Astrocyte (in vitro differentiated cells and primary cell): ENCODE measurements at places on chromosomes 2 and 18. TPM values are rescaled to one million over a fixed set of nuclear protein-coding genes. Genes with fewer than 3 reads are reported as not detected.

DNA sequence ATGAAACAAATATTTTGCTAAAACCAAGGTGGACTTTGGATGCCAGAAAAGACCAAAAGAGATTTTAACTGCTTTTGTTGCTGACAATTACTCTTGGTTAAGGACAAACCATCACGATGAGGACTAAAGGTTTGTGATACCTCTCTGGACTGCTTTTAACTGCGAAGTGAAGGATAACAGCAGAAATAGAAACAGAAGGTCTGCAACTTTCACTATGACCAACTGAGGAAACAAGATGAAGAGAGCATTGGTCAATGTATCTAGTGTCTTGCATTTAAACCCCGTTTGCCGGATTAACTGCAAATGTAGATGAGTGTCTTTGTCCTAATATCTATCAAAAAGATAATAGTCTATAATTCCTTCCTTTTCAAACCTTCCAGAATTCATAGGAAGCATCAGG lies 541.7 kb downstream of the ERBB4 start:
- no peaks in the 10 kb centered on the region for H3K27me3 ChIP-seq
- DNase-seq, result no peak
- no peak overlapping the region for H3K4me3 ChIP-seq
- H3K36me3 ChIP-seq, result no peaks in the 10 kb centered on the region
- H3K4me1 ChIP-seq, result no peaks in the 10 kb centered on the region
- H3K27ac ChIP-seq, result no peak overlapping the region

GRCh38 chr2:231514225-231514950 lies 15.9 kb downstream of the NMUR1 start:
- DNase-seq, result peak; percentile 87
- H3K36me3 ChIP-seq, result no peaks in the 10 kb centered on the region
- peaks cover 9% of the 10 kb centered on the region for H3K4me1 ChIP-seq
- H3K4me3 ChIP-seq, result peak overlapping the region; percentile 84
- H3K27me3 ChIP-seq, result peaks cover 4% of the 10 kb centered on the region
- peak overlapping the region; percentile 93 for H3K27ac ChIP-seq

TYMS gene
- total RNA-seq, result 26.6 and 38.7 TPM in 2 replicates

DNA sequence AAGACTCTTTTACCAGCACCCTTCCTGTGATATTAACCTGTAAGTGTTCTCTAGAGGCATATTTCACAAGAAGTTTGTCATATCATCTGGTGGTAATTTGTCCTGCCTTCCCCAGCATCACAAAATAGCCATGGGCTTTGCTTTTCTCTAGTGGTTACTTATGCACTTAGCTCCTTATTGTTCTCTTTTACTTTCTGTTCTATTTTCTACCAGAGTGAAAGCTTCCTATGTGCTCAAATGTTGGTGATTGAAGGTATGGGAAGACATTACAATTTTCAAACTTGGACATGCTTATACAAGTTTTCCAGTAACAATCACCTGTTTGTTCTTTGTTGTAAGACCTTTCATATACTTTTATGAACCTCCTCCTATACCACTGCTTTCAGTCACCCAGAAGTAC lies 87.0 kb upstream of the KCNH7 start:
- no peaks in the 10 kb centered on the region for H3K36me3 ChIP-seq
- peaks cover 15% of the 10 kb centered on the region for H3K4me1 ChIP-seq
- H3K4me3 ChIP-seq, result no peak overlapping the region
- H3K27ac ChIP-seq, result peak overlapping the region; percentile 92
- DNase-seq, result no peak

MAPRE3 gene
- 27.0 and 29.0 TPM in 2 replicates for total RNA-seq

- DNase-seq, result no peak
- no peak overlapping the region for H3K27ac ChIP-seq
- no peaks in the 10 kb centered on the region for H3K27me3 ChIP-seq
- H3K36me3 ChIP-seq, result no peaks in the 10 kb centered on the region
These were observed 38.5 kb downstream of the SPRED2 start for GRCh38 chr2:65393743-65394422.

DSEL gene
- total RNA-seq, result 15.9 and 16.5 TPM in 2 replicates

GRCh38 chr2:127122361-127123027 lies 15.5 kb upstream of the BIN1 start:
- H3K4me3 ChIP-seq, result no peak overlapping the region
- no peak overlapping the region for H3K27ac ChIP-seq
- no peak for DNase-seq
- no peaks in the 10 kb centered on the region for H3K27me3 ChIP-seq
- H3K4me1 ChIP-seq, result no peaks in the 10 kb centered on the region

GRCh38 chr2:225090746-225091145 lies 48.5 kb upstream of the DOCK10 start:
- peak overlapping the region; percentile 80 for H3K27ac ChIP-seq
- DNase-seq, result peak; percentile 70
- H3K4me3 ChIP-seq, result no peak overlapping the region
- H3K4me1 ChIP-seq, result peaks cover 12% of the 10 kb centered on the region

DNA sequence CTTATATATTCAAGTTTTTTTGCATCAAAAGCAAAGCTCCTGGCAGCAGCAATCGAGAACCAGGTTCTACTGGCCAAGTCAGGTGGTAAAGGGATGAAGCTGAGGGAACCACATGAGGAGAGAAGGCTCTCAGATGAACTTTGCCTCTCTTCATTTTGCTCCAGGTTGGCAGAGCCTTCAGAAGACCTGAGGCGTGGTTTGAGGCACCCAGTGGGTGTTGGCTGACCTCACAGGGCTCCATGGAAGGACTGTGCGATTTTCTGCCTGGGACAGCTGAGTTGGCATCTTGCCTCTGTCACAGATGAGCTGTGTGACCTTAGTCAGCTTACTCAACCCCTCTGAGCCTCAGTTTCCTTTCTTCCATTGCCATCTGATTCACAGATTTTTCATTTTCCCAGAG lies 89.0 kb downstream of the INSIG2 start:
- H3K36me3 ChIP-seq, result no peaks in the 10 kb centered on the region
- no peak overlapping the region for H3K27ac ChIP-seq
- H3K4me3 ChIP-seq, result no peak overlapping the region
- H3K4me1 ChIP-seq, result no peaks in the 10 kb centered on the region
- H3K27me3 ChIP-seq, result peaks cover 3% of the 10 kb centered on the region

IL36G gene
- total RNA-seq, result not detected in 2 replicates

- DNase-seq, result no peak
- no peaks in the 10 kb centered on the region for H3K36me3 ChIP-seq
- H3K4me3 ChIP-seq, result no peak overlapping the region
- H3K27me3 ChIP-seq, result peaks cover 5% of the 10 kb centered on the region
- H3K4me1 ChIP-seq, result no peaks in the 10 kb centered on the region
- H3K27ac ChIP-seq, result no peak overlapping the region
These were observed 114.9 kb upstream of the ID2 start for GRCh38 chr2:8566774-8567468.

AFF3 gene
- 14.7 and 24.1 TPM in 2 replicates for total RNA-seq

DNA sequence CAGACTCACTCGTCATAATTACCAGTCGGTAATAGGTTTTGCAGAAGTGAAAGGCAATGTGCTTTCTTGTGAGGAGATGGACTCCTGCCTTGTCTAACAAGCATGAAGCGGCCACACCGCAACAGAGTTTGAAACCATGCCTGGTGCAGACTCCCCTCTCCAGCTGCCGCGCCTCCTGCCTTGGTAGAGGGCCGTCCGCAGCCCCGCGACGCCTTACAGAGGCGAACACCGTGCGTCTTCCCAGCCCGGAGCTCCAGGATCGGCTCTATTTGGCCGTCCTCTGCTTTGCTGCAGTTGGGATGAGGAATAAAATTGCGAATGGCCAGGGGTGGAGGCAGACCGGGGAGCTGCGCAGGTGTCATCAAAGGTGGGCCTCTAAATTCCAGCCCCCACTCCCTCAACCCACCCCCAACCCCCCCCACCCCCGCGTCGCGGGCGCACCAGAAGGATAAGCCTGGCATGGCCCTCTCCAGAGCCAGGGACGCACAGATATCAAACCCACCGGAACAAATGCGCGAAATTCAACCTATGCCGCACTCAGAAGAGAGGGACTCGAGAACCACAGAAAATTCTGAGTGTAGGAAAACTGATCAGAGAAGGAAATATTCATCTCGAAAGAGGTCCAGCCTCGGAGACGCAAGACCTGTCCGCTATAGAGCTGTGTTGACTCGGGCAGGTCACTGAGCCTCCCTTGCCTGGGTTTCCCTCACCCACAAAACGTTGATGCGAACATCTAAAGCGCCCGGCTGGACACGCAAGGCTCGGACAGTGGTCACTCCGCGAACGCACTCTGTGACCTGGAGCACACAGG lies 1.1 kb downstream of the TRABD2A start:
- H3K27me3 ChIP-seq, result peaks cover 30% of the 10 kb centered on the region
- DNase-seq, result no peak
- H3K36me3 ChIP-seq, result no peaks in the 10 kb centered on the region
- no peak overlapping the region for H3K27ac ChIP-seq

CYRIA gene
- 4.9 and 6.0 TPM in 2 replicates for total RNA-seq

DNA sequence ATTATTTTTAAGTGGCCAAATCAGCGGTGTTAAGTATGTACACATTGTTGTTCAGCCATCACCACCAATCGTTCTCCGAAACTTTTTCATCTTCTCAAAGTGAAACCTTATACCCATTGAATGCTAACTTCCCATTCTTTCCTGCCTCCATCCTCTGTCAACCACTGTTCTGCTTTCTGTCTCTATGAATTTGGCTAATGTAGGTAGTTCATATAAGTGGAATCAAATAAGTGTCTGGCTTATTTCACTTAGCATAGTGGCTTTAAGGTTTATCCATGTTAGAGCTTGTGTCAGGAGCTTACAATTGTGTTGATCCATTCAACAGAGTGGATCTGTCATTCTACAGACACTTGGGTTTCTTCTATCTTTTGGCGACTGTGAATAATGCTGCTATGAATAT lies 192.1 kb downstream of the WDR7 start:
- no peaks in the 10 kb centered on the region for H3K36me3 ChIP-seq
- no peak overlapping the region for H3K4me3 ChIP-seq
- no peak overlapping the region for H3K27ac ChIP-seq
- H3K27me3 ChIP-seq, result no peaks in the 10 kb centered on the region

DNA sequence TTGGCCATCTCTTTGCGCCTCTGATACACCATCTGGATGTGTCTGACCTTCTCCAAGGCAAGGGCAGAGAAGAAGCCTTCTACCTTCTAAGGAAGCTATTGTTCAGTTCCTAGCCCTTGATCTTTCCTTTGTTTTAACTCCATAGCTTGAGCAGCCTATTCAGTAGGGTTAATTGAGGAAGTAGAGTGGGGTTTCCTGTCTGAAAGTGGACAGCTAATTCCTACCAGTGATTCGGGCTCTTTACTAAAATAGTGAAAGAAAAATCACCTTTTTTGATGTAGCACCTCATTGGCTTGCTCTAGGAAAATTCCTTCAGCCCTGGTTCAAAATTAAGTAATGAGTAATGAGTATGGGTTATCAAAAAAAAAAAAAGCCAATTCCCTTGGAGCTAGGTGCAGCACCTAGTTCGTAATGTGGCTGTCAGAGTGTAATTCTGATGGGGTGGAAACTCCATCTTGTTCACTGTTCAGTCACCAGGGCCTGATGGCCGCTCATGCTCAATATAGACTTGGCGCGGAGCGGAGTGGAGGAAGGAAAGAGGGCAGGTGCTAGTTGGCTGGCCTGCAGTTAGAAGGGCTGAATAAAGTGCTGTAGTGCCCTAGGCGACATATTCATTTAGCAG lies 2.9 kb upstream of the MGAT5 start:
- no peak for DNase-seq
- no peak overlapping the region for H3K4me3 ChIP-seq
- no peaks in the 10 kb centered on the region for H3K4me1 ChIP-seq

ERMN gene
- 0.14 and 0.82 TPM in 2 replicates for total RNA-seq

GRCh38 chr2:168316073-168316440 lies 68.7 kb upstream of the STK39 start:
- H3K27me3 ChIP-seq, result no peaks in the 10 kb centered on the region
- H3K4me1 ChIP-seq, result no peaks in the 10 kb centered on the region
- no peaks in the 10 kb centered on the region for H3K36me3 ChIP-seq
- no peak overlapping the region for H3K4me3 ChIP-seq

DNA sequence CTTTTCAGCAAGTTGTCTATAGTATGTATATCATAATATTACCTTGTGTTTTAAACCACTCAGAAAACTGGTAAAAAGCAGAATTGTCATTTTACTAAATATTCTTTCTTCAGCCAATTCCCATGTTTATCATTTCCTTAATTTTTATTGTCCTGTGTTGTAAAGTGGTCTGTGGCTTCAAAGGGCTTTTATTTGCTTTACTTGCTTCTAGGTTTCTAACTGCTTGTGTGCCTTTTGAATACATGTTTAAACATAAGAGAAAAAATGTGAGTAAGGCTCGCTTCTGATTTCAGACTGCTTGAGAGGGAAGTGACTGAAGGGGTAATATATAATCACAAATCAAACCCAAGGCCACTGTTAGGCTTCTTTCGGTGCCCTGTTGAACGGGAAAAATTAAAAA lies 407.5 kb upstream of the NRP2 start:
- no peak overlapping the region for H3K4me3 ChIP-seq
- H3K27ac ChIP-seq, result no peak overlapping the region
- no peaks in the 10 kb centered on the region for H3K27me3 ChIP-seq

GRCh38 chr2:212777020-212777491 lies 238.5 kb upstream of the ERBB4 start:
- H3K4me3 ChIP-seq, result peak overlapping the region; percentile 19
- H3K27me3 ChIP-seq, result no peaks in the 10 kb centered on the region
- no peaks in the 10 kb centered on the region for H3K36me3 ChIP-seq
- no peak overlapping the region for H3K27ac ChIP-seq
- DNase-seq, result peak; percentile 27

TNFRSF11A gene
- 0.75 and 1.5 TPM in 2 replicates for total RNA-seq

- H3K4me3 ChIP-seq, result no peak overlapping the region
- H3K4me1 ChIP-seq, result peaks cover 6% of the 10 kb centered on the region
- no peaks in the 10 kb centered on the region for H3K27me3 ChIP-seq
- DNase-seq, result no peak
These were observed 966 bp upstream of the RBM43 start for GRCh38 chr2:151262629-151263028.

CARF gene
- 3.6 and 5.3 TPM in 2 replicates for total RNA-seq

DNA sequence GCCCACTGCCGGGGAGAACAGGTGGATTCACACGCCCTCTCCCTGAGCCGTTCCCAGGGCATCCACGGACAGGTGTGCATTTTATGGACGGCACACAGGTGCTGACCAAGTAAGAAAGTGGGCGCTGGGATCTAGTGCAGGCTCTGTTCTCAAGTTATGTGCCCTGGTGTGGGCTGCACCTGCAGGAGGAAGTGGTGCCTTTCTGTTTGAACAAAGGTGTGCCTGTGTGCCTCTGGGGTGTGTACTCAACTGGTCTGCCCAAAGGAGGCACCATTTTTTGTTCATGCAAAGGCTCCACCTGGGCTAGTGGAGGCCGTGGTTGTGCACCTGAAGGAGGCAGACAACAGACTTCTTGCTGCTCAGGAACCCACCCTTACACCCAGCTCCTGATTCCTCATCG lies 88.2 kb upstream of the HK2 start:
- H3K27ac ChIP-seq, result no peak overlapping the region
- no peaks in the 10 kb centered on the region for H3K36me3 ChIP-seq
- no peak overlapping the region for H3K4me3 ChIP-seq
- no peaks in the 10 kb centered on the region for H3K27me3 ChIP-seq
- peaks cover 9% of the 10 kb centered on the region for H3K4me1 ChIP-seq
- DNase-seq, result no peak

DNA sequence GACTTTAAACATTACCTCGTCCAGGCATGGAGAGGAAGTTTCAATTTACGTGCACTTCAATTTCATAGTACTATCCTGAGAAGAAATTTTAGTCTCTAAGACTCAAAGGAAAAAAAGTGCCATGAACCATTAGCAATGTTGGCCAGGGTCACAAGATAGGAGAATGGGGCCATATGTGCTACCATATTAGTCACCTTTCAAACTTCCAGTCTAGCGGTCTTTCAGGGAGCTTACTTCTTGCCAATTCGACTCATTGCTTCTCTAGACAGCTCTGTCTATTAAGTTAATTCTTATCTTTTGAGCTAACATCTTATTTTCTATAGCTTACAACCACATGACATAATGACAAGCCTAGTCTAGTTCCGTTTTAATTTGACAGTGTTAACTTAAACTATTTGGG lies 129.1 kb downstream of the ANKRD44 start:
- no peak overlapping the region for H3K27ac ChIP-seq
- no peaks in the 10 kb centered on the region for H3K27me3 ChIP-seq
- H3K4me3 ChIP-seq, result no peak overlapping the region
- no peaks in the 10 kb centered on the region for H3K36me3 ChIP-seq
- H3K4me1 ChIP-seq, result peaks cover 35% of the 10 kb centered on the region
